ENCODE measurements at places on chromosomes 7 and 10.

DNA sequence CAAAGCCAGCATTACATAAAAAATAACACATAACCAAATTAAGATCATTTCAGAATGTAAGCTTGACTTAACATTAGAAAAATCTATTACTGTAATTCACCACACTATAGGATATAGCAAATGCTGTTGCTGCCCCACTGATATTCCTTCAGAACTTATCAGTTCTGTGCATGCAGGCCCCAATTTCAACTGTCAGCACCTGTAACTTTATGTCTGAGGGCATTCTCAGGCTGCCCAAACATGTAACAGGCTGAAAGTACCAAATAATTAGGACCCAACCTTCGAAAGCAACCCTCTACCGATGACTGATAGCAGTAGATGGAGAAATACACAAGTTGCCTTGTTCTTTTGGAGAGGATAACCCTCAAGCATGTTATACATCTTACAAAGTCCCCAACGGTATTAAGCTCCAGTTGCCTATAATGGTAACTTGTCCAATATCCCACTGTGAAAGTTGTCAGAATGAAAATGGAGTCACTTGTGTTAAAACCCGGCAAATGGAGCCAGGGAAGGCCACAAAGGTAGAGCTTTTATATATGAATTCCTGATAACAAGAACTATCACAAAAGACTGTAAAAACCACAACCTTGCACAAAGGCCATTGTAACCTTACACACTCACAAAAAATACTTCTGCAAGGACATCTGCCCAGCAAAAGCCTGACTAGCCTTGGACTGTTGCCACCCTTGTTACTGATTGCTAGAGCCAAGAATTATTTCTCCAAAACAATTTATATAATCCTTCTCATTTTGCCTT lies 66.9 kb upstream of the ZNF746 start:
- no peak for DNase-seq

DNA sequence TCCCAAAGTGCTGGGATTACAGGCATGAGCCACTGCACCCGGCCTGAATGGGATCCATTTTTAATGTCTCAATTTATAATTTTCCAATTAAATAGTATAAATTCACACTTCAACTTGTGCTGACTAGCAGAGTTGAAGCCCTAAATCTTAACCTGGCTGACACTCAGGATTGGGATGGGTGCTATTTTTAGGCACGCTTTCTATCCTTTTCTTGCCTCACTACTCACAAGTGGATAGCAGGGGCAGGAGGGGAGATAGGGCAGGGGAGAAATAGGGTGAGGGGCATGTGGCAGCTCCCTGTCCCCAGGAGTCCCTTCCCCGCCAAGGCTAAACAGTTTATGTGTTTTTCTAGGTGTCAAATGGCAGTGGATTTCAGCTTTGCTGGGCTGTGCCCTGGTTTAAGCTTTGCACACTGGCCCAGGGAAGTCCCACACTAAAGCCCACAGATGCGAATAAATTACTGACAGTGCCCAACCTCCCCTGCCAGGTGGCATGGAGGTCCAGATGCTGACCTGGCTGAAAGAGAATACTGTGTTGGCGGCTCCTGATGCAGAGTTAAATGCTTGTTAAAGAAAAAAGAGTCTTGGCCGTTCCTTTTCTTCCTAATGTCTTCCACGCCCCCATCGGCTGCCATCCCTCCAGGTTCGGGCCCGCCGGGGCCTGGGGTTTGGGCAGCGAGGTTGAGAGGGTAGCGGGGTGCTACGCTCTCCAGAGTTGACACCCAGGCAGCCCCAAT lies 36.2 kb upstream of the EFCAB10 start:
- no peak for DNase-seq

GRCh38 chr7:84722734-84723133 lies 464.1 kb downstream of the SEMA3D start:
- DNase-seq: no peak

GRCh38 chr10:72692994-72693781 lies 1.2 kb downstream of the MCU start:
- no peak for DNase-seq

GRCh38 chr7:119413314-119413805 lies 859.6 kb upstream of the KCND2 start:
- DNase-seq: no peak

DNA sequence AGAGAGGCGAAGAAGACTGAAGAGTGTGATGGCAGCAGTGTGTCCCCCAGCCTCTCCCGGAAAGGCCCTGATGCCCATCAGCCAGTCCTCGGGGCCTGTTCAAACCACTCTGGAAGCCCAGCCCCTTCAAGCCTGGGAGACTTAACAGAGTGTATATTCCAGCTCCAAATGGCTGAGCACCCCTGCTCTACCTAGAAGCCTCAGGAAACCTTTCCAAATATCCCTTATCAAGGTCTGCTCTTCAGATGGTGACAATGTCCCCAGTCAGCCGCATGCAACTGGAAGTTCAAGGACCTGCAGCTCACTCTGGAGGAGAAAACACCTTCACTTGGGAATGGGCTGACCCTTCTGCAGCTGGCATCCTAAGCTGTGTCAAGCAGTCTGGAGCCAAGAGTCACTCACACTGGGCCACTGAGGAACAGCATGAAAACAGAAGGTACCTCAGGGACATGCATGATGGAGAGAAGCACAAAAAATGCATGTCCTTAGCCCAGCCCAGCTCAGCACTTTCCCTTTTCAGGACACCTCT lies 10.2 kb downstream of the ANXA11 start:
- DNase-seq: no peak

DNA sequence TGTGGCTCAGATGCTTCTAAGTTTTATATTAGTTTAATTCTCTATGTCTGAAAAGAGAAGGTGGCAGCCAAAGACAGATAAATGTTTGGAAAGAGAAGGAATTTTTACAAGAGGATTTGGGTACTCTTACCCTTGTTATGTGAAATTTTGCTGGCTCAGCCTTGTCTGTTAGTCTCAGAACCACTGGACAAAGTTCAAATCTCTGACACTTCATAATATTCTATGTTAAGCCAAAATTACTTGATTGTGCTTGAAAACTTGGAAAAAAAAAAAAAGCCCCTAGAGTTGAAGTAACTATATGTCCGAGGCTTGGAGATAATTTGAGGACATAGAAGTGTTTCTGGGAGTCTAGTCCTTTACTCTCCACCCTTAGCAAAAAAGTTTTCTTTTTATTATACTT lies 1079.3 kb upstream of the LRRTM3 start:
- DNase-seq: no peak

DNA sequence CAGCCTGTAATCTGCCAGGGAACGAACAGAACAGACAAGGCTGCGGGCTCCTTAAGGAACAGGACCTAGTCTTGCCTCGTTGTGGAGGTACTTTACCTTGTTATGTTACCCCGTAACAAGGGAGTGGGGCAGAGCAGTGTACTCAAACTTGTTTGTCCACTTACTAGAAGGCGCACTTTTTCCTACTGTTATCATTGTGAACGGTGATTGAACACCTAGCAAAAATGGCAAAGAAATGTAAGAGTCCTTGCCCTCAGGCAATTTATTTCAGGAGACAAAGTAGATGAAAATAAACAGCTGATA lies 620 bp upstream of the IMPDH1 start:
- no peak for DNase-seq

DNA sequence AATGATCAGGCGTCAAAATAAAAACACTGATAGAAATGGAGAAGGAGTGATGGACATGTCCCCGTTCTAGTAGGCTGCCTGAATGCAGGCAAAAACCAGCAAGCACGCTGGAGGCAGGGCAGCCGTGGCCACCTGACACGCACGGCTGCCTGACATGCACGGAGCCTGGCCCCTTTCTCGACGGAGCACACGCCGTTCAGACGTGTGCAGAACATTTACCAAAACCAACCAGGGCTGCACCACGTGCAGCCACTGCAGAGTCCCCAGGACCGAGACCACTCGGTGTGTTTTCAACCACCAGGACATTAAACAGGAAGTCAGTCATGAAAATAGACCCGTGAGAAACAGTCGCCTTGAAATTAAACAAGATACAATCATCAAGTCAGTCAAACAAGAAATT lies 61.9 kb upstream of the NKX6-2 start:
- DNase-seq: no peak

DNA sequence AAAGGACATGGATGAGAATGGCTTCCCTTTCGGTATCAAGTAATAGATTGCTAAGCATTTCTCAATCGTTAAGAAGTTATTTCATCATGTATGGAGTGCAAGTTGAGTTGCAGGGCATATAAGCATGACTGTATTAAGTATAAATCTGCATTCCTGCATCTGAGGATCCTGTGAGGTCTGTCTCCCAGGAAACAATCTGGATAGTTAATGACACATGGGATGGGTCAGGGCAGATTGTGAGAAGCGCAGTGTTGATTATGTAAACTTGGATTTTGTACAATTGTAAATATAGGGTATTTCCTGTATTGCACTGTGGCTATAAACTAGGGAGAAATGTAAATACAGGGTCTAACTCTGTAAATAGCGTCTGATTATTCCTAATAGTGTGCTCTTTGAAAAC lies 102.6 kb downstream of the PLXDC2 start:
- no peak for DNase-seq
